ENCODE measurements at places on chromosomes 11 and 22.

- no peak for DNase-seq
Measured at GRCh38 chr11:87019613-87020271, 18.0 kb upstream of the TMEM135 start.

DNA sequence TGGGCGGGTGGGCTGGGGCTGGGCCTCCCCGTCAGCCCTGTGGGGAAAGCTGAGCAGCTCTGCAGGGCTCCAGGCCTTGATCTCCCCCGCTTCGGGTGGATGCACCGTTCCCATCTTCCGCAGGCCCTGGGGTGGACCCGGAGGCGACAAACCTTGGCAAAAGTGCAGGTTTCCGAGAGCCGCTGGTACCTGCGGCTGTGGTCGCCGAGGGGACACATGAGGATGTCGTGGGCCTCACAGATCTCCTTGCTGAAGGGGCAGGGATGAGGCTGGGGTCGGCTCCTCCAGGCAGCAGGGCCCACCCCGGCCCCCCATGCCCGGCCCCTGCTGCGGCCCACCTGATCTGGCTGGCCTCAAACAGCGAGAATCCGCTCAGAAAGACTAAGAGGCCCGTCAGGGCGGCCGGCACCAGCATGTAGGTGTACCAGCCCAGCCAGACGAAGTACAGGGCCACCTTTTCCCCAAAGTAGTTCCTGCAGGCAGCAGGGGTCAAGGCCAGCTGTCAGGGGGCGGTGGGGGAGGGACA, 11.8 kb downstream of the ANO9 start:
- DNase-seq: no peak

GRCh38 chr22:20137671-20138416, 6.2 kb downstream of the ZDHHC8 start:
- DNase-seq: no peak

GRCh38 chr11:48007677-48008076, 27.3 kb downstream of the PTPRJ start:
- no peak for DNase-seq

GRCh38 chr11:132142121-132142520, 771.7 kb downstream of the NTM start:
- no peak for DNase-seq

DNA sequence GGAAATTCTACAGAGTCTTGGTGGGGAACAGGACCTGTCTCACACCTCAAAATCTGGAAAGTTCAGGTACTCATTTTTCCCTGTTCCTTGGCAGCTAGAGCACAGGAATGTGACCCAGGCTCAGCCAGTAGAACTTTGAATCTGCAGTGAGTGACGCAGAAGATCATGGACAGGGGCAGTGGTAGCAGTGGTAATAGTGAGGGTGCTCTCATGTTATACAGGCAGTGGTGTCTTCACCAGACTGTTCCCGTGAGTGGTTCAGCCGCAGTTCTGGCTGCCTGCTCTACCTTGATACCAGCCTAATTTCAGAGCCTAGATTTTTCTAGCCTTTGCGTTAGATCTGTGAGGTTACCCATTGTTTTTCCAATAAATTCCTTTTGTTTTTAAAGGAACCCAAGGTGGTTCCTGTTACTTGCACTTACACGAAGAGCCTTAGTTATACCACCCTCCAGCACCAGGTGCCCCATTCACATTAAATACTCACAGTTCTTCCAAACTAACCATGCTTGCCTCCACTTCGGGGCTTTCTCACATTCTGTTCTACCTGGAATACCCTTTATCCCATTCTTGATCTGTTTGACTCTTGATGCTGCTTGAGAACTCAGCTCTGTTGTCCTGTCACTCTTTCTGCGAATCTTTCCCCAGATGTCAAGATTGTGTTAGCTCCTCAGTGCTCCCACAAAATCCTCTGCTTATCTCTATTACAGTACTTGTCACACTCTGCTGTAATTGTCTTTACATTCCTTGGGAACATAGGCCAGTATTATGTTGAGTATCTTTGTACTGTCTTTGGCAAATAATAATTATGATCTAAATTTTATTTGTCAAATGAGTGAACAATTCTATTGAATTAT, 47.8 kb downstream of the SWAP70 start:
- no peak for DNase-seq

DNA sequence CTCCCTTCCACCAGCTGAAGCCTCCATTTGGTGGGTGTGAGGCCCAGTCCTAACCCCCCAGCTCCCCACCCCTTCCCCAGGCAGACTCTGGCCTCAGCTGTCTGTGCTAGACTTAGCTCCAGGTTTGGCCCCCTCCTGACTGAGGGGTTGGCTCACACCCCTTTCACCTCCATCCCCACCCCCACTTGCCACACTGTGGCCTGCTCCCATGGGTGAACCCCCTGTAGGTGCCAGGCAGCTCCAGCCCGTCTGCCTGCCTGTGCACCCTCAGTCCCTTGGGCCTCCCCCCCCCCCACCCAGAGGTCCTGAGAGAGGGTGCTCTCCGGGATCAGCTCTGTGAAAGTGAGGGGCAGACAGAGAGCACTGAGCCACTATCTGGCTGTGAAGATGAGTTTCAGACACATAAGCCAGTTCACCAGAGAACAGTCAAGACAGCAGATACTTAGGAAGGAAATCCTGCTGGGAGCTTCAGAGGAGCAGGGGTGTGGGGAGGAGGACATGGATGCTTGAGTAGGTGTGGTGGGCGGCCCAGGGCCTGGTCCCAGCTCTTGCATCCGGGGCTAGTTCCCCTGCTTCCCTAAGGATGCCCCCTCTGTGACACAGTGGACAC, 36.2 kb downstream of the PPM1F start:
- DNase-seq: no peak

DNA sequence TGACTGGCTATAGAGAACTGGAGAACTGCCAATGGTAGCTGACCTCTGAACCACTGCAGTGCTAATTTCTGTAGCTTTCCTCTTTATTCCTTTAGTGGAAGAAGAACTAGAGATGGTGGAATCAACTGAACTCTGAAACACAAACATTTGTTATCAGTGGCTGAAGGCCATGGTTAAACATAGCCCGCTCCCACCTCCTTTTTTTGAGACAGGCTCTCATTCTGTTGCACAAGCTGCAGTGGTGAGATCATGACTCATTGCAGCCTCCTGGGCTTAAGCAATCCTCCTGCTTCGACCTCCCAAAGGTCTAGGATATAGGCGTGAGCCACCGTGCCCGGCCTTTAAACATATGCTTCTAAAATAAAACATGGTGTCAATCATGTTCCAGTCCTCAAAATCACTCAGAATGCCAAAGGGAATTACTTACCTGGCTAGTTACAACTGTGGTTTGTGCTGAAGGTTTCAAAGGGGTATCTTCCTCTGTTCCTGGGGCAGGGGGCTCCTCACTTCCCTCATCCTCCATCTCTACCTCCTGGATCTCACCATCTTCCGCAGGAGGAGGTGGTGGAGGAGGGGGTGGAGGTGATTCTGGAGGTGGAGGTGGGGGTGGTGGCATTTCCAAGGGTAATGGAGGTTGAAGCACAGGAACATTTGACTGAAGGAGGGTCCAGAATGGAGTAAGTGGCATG, 9.0 kb upstream of the AGBL2 start:
- DNase-seq: no peak

DNA sequence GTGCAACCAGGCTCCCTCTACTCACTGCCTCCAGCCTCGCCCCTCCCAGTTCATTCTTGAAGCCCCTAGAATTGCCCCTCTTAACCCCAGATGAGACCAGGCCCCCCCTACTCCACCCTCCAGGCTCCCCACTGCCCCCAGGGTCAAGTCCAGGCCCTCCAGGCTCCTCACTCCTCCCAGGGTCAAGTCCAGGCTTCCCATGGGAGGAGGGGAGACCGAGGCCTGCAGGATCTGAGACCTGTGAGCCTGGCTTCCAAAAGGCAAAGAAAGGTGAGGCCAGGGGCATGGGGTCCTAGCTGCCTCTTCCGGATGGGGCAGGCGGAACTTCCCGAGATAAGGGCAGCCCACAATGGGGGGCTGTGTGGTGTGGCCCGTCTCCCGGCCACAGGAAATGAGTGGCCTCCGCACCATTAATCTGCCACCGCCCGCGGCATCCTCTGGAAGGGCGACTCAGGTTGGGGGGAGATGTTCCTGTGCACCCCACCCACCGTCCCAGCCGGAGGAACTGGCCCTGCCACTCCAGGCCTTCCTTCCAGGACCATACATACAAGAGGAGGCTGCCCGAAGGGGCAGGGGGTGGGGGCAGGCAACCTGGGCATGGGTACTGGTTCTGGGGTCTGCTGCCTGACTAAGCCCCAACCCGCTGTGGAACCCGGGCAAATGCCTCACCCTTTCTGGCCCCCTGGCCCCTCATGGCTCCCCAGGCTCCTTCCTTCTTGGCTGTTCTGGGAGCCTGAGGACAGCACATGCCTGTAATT, 35.1 kb upstream of the WNT11 start:
- no peak for DNase-seq

- DNase-seq: no peak
Measured at GRCh38 chr11:66183494-66184048, 84.9 kb upstream of the RAB1B start.

- no peak for DNase-seq
Measured at GRCh38 chr11:58999291-58999680, 60.0 kb downstream of the GLYATL1 start.

DNA sequence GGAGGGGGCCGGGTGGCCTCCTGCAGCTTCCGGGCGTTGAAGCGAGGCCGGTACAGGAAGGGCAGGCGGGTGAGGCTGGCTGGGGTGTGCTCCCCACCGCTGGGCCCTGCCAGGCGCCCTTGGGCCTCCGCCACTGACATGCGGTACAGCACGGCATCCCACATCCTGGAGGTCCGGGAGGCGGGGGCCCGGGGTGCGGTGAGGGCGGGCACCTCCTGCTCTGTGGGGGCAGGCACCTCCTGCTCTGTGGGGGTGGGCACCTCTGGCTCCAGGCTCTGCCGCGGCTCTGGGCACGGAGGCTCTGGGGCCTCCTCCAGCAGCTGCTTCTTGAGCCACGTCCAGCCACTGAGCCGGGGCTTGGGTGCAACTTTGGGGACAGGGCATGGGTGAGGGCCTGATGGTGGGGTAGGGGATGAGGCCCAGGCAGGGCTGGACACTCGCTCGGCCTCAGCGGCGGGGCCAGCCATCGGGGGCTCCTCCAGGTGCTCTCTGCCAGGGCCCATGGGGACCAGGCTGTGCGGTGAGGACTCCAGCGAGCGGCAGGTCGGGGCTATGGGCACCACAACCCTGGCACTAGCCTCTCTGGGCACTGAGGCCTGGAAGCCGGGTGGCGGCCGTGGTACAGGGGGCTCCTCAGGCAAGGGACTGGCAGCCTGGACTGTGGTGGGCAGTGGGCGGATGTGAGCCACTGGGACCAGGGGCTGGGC, 2.3 kb downstream of the PRR33 start:
- DNase-seq: peak; percentile 47

DNA sequence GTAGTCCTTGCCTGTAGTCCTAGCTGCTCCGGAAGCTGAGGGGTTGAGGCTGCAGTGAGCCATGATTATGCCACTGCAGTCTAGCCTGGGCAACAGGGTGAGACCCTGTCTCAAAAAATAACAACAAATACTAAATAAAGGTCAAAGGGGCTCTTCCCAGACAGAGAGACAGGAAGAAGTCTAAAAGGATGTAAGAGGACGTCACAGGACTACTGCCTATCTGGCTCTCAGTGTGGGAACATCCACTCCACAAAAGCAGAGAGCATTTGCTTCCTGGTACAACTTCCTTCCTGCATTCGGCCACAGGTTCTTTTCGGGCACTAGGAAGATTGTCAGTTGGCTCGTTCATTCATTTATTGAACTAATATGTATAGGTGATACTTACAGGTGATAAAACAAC, 110.6 kb downstream of the SGSM3 start:
- DNase-seq: no peak

- DNase-seq: no peak
Measured at GRCh38 chr11:66221726-66222236, 46.7 kb upstream of the RAB1B start.

DNA sequence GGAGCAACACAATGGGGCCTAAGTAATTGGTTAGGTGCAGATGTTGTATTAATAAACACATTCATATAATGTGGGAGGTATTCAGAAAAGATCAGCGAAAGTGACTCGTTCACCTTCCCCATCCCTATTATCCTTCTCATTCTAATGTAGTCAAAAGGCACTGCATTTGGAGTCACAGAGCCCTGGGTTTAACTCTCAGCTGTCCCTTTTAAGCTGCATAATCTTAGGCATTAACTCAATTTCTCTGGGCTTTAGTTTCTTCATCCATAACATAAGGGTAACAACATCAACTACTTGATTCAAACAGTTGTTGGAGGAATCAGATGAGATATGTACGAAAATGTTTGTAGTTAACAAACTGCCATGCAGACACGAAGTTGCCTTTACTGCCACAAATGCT, 187.6 kb upstream of the PITPNB start:
- DNase-seq: no peak

- DNase-seq: no peak
Measured at GRCh38 chr11:100830978-100831732, 144.1 kb downstream of the ARHGAP42 start.

GRCh38 chr11:33906484-33907186, 14.8 kb upstream of the LMO2 start:
- DNase-seq: no peak

GRCh38 chr22:32509045-32509444, 34.4 kb downstream of the FBXO7 start:
- no peak for DNase-seq

- DNase-seq: no peak
Measured at GRCh38 chr22:50710221-50710620, 27.8 kb upstream of the ACR start.

GRCh38 chr22:22229683-22230420, 14.7 kb upstream of the VPREB1 start:
- no peak for DNase-seq

All from stimulated activated CD8-positive, alpha-beta memory T cell treated with anti-CD3 and anti-CD28 coated beads, Interleukin-7, amount 100 ng/mL, for 1 hour (primary cell).